ENCODE measurements at places on chromosomes 7 and 10. TPM values are rescaled to one million over a fixed set of nuclear protein-coding genes. Genes with fewer than 3 reads are reported as not detected.

DNA sequence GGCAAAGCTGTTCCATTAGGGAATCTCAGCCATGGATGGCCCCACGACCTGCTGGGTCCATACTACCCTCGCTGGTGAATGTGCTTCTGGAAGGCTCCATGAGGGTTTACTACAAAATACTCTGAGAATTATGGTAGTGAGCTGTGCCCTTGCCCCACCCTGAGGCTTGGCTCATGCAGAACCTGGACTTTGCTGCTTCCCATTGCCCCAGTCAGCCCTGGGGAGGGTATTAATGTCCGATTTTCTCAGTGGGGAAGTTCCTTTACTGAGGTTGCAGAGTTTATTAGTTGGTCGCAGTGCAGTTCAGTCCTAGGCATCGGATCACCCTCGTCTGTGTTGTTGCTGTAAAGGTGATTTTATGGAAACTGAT is 310.1 kb downstream of the WDR37 start:
- DNase-seq = no peak

GRCh38 chr7:29379551-29379950 is 184.1 kb upstream of the PRR15 start:
- no peak for DNase-seq

PPP1R17 gene
- under 0.01 TPM for total RNA-seq

DNA sequence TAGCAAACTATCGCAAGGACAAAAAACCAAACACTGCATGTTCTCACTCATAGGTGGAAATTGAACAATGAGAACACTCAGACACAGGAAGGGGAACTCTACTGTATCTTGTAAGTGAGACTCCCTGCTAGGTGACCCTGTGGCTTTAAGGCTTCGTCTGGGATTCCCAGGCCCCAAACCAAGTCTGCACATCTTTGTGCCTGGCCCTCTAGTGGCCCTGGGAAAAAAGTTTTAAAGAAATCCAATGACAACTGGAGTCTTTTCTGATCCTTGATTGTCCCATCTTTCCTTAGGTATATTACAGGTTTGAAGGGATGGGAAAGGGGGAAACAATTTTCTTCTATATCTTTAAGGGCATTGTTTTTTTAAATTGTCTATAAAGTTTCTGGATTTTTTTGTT is 10.6 kb upstream of the LIPM start:
- peak; percentile 51 for DNase-seq

DNA sequence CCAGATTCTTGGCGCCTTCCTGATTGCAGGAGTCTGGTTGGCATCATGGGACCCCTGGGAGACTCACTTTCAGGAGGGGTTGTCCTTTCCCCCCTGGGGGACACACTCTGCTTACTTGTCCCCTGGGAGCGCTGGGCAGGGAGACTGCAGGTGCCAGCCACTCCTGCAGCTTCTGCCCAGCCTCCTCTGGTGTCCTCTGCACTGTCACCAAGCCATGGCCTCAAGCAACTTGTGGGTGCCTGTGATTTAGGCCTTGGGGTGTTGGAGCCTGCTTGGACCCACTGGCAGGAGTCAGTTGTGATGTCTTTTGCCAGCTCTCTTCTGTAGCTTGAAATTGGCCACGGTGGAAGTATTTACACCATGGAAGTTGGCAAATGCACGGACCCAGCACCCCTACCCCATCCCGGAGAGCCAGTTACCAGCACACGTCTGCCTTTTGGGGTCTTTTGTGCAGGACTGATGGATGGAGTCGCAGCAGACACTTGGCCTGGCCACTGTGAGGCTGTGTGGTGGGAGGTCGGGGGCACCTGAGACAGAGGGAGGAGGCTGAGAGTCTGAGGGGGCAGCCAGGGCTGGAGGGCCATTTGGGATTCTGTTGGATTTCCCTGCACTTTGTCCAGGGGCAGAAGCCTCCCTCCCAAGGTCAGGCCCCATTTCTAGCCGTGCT is 104.7 kb downstream of the LHPP start:
- no peak for DNase-seq

GRCh38 chr10:47357911-47358310 is 9.7 kb downstream of the RBP3 start:
- DNase-seq = no peak

GRCh38 chr10:7458556-7458955 is 47.7 kb upstream of the SFMBT2 start:
- DNase-seq = no peak

DNA sequence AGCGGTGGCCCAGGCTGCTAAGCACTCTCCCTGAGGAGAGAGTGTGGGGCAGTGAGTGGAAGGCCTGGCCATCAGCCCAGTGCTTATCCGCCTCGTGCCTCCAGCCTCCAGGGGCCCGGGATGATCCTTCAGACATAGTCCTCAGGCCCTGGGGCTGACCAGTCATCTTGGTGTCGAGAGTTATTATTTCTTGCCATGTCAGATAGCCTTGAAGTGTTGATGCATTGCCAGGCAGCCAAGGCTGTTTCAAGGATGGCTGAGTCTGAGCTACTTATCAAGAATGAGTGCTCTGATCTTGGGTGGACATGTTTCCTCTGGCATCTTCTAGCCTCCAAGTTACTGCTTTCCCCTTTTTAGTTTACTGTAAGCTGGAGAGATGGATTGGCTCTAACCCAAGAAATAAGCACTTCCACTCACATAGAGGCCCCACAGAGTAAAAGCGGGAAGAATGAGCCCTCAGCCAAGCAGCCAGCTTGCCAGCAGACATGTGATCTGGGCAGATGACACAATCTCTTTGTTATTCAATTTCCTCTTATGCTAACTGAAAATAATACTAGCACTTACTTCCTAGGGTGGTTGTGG is 136.5 kb upstream of the NAMPT start:
- peak; percentile 16 for DNase-seq

DNA sequence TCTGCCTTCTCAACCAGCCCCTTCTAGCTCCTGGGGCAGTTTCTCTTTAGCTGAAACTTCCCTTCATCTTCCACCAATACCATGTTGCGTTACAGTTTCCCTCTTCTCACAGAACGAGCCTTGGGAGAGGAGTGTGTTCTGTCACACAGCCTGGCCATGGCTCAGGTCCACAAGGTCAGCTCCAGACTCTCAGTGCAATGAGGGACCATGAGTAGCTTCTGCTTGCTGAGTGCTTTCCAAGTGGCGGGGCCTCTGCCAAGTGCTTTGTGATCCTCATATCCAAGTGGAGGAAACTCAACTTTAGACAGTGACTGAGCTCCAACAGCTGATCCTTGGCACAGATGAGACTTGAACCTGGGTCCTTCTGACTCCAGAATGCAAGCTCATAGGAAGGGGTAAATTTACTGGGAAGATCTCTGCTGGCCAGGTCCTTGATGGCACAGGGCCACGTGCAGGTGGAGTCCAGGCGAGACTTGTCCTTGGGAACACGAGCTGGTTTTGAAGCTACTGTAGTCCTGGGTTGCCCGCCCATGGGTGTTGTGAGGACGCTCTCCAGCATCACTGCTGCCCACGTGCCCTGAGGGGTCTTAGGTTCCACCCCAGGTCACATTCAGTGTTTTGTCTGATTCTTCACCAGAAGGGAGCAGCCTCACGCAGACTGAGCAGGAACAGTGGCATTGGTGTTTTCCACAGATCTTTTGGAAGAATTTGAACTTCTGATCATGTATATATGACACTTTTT is 238.0 kb downstream of the EBF3 start:
- no peak for DNase-seq

GRCh38 chr10:94198324-94198723 is 164.4 kb downstream of the NOC3L start:
- DNase-seq = no peak

TRIL gene
- under 0.01 TPM for total RNA-seq

GIMAP2 gene
- 110 TPM for total RNA-seq

- no peak for DNase-seq
These were observed 414.8 kb downstream of the RPS24 start for GRCh38 chr10:78448470-78448869.

DNA sequence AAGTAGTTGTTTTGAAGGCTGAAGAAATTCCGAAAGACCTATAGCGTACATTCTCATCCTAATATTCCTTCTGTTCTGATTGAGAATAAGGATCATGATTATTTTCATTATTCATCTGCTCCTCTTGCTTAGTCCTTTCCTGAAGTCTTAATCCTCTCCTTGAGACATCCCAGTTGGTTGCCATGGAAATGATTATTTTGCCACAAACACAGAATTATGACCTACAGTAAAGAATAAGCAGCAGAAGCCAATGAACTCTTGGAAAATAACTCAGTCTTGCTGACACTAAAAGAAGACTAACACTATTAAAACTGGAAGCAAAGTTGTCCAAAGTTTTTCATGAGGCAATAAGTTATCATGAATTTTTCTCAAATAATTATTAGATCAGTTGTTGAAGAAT is 47.8 kb upstream of the JAZF1 start:
- DNase-seq = no peak

GRCh38 chr10:127196282-127197153 is at the start of gene INSYN2A:
INSYN2A (minus strand) TSS chr10:127196591; CDS start chr10:127176395, 20,196 bp downstream.
- DNase-seq = peak; percentile 28

- DNase-seq = no peak
These were observed 244.8 kb upstream of the MINDY3 start for GRCh38 chr10:16105082-16105481.

HOXA1 gene
- total RNA-seq = 0.27 TPM

- DNase-seq = no peak
These were observed 34.3 kb downstream of the SGPL1 start for GRCh38 chr10:70850097-70850496.

RPEL1 gene
- 0.27 TPM for total RNA-seq

GRCh38 chr7:157054927-157055326 is 44.5 kb upstream of the MNX1 start:
- no peak for DNase-seq

DNA sequence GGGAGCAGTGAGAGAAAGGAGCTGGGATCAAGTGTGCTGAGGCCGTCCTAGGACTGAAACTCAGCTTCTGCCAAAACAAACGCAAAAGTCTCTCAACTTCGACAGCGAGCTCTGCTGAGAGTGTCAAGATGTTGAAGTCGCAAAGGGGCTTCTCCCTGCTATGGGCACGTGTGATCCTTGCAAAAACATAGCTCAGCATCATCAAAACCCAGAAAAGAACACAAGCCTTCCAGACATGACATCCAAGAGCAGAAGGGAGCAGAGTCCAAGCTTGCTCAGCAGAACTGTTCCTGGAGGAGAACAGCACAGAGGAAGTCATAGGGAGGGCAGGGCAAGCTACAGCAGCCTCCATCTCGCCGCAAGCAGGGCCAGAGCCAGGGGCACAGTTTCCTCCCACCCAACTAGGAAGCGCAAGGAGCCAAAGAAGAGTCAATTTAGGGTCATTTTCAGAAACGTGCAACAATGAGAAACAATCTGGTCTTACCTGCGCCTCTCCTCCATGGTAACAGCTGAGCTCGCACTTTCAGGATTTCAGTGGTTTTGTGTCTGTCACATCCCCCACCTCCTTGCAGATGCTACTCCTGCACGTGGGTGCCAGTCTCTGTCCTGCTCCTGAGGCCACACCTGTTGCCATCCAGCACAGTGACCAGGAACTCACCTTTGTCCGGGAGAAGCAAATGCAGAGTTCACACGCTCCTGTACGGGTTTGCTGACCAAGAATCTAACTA is 113.9 kb downstream of the DIP2C start:
- DNase-seq = no peak

DNA sequence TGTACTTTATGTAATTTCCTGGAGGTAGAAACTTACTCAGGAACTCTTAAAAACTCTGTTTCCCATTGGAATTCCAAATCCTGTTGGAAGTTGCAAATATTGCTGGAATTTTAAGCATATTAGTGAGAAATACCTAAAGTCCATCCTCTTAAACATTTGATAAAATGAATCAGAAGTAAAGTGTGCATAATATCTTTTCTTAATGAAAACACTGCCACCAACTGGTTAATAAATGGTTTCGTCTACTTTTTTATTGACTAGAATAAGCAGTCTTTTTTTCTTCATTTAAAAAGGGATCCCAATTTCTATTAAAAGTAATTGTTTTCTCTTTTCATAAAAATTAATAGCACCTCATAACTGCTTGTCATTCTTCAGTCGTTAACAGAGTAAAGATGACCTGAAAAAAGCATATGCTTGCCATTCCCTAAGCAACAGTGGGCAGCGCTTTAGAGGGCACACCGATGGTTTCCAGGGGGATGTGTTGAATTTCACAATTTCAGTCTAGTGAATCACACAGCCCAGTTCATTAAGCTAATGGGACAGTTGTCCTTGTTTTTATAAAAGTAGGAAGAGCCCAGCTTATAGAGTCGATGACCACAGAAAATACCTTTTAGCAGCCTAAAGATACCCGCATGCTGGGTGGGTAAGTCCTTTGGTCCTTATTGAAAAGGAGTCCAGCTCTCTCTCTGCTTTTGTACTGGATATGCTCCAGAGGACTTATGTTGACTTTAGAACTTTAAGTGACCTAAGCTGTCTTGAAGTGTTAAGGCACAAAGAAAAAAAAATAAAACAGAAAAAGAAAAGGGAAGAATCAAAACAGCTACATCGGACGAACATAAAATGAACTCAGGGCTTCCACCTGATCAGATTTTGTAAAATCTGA is 28.5 kb downstream of the NPS start:
- peak; percentile 17 for DNase-seq

- DNase-seq = no peak
These were observed 159.3 kb downstream of the ELMO1 start for GRCh38 chr7:37289367-37289766.

GIMAP4 gene
- total RNA-seq = 1.3 TPM

FOXP2 gene
- under 0.01 TPM for total RNA-seq

DNA sequence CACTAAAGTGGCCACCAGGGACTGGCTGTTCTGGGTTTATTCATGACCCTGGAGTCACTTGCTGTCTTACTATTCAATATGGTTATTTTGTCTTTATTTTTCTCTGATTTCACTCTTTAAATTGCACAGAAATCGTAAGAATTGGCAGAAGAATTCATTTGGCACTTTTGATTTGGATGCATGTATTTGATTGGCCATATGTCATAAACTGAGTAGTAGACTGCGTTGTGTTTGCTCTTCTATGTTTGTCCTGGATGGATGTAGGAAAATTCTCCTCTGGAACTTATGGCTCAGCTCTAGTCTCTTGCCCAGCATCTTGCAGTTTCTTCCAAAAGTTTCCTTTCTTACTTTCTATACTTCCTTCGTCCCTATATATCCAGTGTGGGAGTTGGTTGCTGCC is 452.7 kb downstream of the GATA3 start:
- DNase-seq = no peak

DNA sequence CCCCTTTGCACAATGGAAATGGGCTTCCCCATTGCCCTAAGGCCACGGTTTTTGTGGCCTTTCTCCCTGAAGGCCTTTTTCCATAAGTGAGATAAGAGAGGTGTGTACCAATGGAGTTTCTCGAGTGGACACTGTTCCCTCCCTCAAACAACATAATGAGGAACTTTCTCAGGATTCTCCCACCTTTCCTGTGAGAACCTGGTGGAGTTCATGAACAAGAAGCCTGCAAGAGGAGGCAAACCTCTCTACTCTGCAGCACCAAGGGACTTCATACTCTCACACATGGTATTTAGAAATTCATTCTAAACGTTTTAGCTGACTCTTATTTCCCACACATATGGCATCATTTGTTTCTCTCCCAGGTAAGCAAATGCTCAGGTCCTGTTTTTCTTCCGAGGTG is 7.3 kb upstream of the RBM33 start:
- no peak for DNase-seq

All from hematopoietic multipotent progenitor cell (in vitro differentiated cells).